ENCODE measurements at places on chromosomes 12 and 14. TPM values are rescaled to one million over a fixed set of nuclear protein-coding genes. Genes with fewer than 3 reads are reported as not detected.

The SMARCC2 gene
- 49.7 TPM for total RNA-seq

The AVPR1A gene
- total RNA-seq, result not detected

The C12orf50 gene
- total RNA-seq, result not detected

The REP15 gene
- 1.1 TPM for total RNA-seq

The CLECL1 gene
- not detected for total RNA-seq

The IAPP gene
- not detected for total RNA-seq

The GPHB5 gene
- total RNA-seq, result not detected

The CARMIL3 gene
- total RNA-seq, result 0.38 TPM

The RNASE4 gene
- 7.2 TPM for total RNA-seq

The MMP17 gene
- 3.3 TPM for total RNA-seq

The TSPAN8 gene
- not detected for total RNA-seq

The DYRK2 gene
- 32.2 TPM for total RNA-seq

The SLCO1B1 gene
- total RNA-seq, result not detected

The OTX2 gene
- total RNA-seq, result not detected

The TAS2R9 gene
- total RNA-seq, result not detected

The CPM gene
- total RNA-seq, result 9.8 TPM

The HSPA2 gene
- 49.8 TPM for total RNA-seq

The SLC39A2 gene
- total RNA-seq, result not detected

The PTPRO gene
- total RNA-seq, result 0.33 TPM

The VWF gene
- total RNA-seq, result under 0.01 TPM

The NFE2 gene
- not detected for total RNA-seq

The ACOT6 gene
- not detected for total RNA-seq

The TMEM132C gene
- not detected for total RNA-seq

The HOXC11 gene
- total RNA-seq, result 1.3 TPM

The CAPZA3 gene
- not detected for total RNA-seq

The KCNK13 gene
- total RNA-seq, result not detected

The MDGA2 gene
- total RNA-seq, result 0.98 TPM

The ANG gene
- 2.7 TPM for total RNA-seq

The SYNDIG1L gene
- total RNA-seq, result not detected

The IL31 gene
- not detected for total RNA-seq

The KRT71 gene
- total RNA-seq, result not detected

The NKX2-1 gene
- total RNA-seq, result not detected

The MAGOHB gene
- total RNA-seq, result 19.7 TPM

The SRRM4 gene
- under 0.01 TPM for total RNA-seq

The B4GALNT1 gene
- total RNA-seq, result 6.2 TPM

The AKAP6 gene
- 2.0 TPM for total RNA-seq

The SDR9C7 gene
- total RNA-seq, result not detected

The HNRNPA1 gene
- 330 TPM for total RNA-seq

The PITPNM2 gene
- 10.1 TPM for total RNA-seq

The TAS2R13 gene
- total RNA-seq, result 0.38 TPM

The TAC3 gene
- total RNA-seq, result not detected

The GABARAPL1 gene
- total RNA-seq, result 21.0 TPM

The FUT8 gene
- total RNA-seq, result 34.1 TPM

The PPP4R4 gene
- 0.16 TPM for total RNA-seq

The UNC79 gene
- 0.13 TPM for total RNA-seq

The SIX4 gene
- 15.8 TPM for total RNA-seq

The PROX2 gene
- not detected for total RNA-seq

The ARID2 gene
- total RNA-seq, result 10.8 TPM

The FGF23 gene
- total RNA-seq, result not detected

The MIP gene
- total RNA-seq, result 0.98 TPM

The NEUROD4 gene
- not detected for total RNA-seq

All from mesangial cell (primary cell).